Progenitor cell of endocrine pancreas (in vitro differentiated cells): ENCODE measurements at places on chromosomes 2 and 18.

DNA sequence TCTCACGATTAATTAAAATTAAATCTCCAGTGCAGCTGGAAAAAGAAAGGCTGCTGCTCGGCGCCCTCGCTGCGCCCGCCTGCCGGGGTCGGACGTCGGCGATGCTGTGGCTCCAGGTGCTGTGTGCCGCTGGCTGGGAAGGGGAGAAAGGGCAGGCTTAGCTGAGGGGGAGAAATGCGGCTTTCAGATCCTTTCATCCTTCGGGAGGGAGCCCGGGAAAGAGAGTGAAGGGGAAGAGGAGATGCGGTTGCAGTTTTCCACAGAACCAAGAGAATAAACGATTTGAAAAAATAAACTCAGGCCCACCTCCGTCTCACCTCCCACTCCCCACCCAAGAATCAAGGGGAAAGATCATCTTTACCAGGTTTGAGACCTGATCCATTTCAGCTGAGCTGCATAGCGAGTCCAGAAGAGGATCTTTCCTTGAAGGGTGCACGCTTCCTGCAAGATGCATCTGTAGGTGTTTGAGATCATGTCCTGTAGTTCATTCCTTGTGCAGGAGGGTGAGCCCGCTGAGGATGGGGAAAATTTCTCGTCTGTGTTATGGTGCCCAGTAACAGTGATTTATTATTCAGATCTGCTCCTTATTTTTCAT lies 495 bp downstream of the TMEM169 start:
- DNase-seq, result no peak

GRCh38 chr18:49646873-49647272 lies 85.0 kb downstream of the LIPG start:
- DNase-seq, result no peak

DNA sequence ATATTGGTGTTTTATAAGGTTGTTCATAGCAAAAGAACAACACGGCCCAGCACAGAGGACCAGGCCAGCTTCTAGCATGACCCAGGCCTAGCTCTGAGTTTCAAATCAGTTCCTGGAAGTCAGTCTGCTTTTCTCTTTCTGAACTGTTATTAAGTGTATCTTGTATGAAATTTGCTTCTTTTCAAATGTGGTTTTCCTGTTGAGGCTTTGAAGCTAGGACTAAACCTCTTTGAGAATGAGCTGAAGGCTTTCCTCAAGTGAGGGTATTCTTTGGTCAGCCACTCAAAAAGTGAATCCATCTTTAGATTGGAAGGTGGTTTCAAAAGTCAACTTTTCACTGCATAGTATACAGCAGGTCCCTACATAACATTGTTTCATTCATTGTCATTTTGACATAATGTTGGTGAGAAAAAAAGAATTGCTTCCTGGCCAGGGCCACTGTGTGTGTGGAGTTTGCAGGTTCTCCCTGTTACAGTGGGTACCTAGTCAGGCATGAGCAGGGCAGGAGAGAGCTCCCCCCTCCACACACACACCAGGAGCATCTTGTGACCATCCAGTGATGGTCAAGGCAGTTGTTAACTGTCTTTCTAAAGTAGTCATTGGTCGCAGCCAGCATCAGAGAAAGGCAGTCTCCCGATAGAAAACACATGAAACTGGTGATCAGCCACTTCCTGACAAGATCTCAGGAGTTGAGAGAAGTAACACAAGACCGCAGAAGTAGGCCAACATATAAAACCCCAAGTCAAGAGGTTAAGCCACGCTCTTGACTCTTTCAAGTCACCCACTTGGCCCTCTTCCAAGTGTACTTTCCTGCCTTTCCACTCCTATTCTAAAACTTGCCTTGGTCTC lies 6.7 kb upstream of the ACAA2 start:
- no peak for DNase-seq

GRCh38 chr2:170996316-170996715 lies 67.3 kb downstream of the GORASP2 start:
- no peak for DNase-seq

GRCh38 chr2:166568409-166568808 lies 74.4 kb upstream of the SCN7A start:
- no peak for DNase-seq

DNA sequence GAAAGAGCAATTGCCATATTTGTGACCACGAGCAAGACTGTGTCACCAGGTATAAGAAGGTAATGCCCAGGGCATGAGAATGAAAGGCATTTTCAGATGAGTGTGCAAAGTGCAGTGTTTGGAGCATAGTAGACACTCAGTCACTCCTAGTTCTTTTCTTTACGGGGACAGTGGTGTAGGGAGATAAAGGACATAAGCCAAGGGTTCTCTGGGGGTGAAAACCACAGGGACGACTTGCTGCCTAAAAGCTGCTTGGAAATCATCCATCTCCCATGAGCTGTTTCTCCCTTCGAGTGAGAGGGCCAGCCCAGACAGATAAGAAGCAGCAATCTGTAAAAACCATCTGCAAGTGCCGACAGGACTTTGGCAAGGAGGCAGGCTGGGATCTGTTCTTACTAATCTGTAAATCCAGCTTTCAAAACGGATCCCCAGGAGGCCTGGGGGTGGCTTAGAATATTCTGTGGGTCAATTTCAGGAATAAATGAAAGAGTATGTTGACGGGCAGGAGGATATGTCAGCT lies 221.6 kb downstream of the LPIN1 start:
- DNase-seq, result no peak

DNA sequence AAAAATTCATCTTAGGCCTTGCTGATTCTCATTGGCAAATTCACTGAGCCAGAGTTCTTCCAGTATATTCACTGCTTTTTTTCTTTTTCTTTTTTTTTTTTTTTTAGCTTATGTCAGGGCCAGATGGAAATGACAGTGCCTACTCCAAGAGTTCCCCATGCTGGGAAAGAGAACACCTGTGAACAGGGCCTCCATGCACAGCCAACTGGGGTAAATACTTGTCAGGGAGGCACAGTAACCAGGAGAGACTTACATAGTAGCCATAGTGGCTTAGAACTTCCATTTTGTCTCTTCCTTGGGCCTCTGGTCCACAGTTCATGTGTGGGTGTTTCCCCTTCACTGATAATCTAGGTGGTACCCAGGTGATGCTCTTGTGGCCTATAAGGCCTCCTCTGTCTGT lies 15.2 kb upstream of the SCLY start:
- no peak for DNase-seq

DNA sequence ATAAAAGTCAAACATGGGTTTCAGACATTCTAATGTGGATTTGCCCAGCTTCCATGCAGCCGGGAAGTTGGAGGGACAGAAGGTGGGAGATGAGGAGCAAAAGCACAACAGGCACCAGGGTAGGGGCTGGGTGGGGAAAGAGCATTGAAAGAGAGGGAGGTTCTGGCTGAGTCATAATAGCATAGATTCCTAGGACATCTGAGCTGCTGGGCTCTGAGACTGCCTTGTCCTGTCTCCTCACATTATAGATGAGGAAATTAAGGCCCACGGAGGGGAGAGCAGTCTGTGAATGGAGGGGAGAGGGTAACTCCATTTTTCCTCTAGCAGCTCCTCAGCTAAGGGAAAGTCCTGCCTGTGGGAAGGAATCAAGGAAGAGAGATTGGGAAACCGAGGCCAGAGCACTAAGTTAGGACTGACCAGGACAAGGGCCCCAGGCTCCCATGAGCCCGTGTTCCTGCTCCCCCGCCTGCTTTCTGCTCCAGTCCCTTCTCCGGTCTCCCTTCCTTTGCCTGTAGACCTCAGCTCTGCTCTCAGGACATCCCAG lies 26.2 kb downstream of the SH2D6 start:
- no peak for DNase-seq

DNA sequence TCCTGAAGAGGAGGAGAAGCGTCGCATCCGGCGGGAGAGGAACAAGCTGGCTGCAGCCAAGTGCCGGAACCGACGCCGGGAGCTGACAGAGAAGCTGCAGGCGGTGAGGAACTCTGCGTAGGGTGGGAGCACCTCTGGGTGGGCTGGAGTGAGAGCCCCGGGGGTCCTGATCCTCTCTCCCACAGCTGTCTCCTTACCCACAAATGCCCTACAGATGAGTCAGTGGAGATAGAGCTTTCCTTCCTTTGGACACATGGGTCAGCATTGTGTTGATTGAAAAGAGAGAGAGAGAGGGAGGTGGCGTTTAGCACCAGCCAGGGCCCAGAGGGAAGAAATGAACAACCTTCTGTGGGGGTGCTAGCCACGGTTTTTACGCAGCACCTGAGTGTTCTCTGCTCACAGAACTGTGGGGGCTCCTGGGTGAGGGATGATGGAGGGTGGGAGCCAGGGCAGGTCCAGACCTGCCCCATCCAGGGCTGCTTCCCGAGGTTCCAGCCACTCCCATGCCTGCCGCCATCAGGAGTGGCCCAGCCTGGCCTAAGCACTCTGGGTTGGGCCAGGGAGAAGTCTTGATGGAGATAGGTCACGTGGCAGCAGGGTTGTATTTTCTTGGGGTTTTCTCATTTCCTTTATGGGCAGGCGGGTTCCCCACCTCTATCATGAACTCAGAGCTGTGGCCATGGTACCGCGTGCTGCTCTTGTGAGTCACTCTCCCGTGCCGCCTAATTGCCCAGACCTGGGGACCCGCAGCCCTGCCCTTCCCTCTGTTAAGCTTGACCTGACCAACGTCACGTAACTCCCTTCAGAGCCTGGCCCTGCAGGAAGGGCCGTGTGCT lies 16.3 kb downstream of the FOSL2 start:
- DNase-seq, result no peak

- no peak for DNase-seq
Measured at GRCh38 chr18:34773961-34774766, 64.1 kb downstream of the DTNA start.

DNA sequence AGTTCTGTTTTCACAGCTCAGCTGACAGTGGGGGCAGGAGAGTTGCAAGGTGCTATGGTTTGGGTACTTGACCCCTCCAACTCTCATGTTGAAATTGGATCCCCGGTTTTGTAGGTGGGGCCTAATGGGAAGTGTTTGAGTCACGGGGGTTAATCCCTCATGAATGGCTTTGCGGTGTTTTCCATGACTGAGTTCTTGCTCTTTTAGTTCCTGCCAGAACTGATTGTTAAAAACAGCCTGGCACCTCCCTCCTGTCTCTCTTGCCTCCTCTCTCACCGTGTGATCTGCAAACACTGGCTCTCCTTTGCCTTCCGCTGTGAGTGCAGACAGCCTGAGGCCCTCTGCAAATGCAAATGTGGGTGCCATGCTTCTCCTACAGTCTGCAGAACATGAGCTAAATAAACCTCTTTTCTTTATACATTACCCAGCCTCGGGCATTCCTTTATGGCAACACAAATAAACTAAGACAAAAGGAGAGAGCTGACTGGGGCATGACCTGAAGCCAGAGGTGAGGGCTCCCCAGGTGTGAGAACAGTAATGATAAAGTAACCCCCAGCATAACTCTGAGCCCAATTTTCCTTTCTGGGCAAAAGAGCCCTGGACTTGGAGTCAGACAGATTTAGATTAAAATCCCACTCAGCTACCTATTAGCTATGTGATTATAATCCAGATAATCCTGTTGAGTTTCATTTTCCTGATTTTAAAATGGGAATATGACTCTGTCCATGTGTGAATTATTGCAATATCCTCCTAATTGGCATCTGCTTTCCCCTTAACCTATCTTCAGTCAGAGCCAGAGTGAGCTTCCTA lies 64.9 kb upstream of the CAPN13 start:
- no peak for DNase-seq

DNA sequence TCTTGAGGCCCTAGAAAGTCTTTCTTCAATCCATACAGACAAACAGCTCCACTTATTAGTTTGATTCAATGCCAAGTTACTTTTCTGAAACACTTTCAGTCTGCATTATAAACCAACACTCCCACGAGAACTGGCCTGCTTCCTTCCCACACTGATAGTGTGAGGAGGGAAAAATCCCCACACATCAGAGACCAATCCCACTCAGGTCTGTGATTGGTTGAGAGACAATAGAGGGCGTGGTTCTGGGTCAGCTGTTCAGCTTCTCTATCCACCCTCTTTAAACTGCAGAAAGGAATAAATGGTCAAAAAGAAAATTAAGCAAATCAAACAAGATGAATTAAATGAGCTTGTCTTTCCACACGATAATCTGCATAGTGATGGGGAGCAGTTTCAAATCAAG lies 152.5 kb downstream of the NRP2 start:
- DNase-seq, result no peak

- no peak for DNase-seq
Measured at GRCh38 chr2:26595146-26595545, 46.0 kb downstream of the CIB4 start.

DNA sequence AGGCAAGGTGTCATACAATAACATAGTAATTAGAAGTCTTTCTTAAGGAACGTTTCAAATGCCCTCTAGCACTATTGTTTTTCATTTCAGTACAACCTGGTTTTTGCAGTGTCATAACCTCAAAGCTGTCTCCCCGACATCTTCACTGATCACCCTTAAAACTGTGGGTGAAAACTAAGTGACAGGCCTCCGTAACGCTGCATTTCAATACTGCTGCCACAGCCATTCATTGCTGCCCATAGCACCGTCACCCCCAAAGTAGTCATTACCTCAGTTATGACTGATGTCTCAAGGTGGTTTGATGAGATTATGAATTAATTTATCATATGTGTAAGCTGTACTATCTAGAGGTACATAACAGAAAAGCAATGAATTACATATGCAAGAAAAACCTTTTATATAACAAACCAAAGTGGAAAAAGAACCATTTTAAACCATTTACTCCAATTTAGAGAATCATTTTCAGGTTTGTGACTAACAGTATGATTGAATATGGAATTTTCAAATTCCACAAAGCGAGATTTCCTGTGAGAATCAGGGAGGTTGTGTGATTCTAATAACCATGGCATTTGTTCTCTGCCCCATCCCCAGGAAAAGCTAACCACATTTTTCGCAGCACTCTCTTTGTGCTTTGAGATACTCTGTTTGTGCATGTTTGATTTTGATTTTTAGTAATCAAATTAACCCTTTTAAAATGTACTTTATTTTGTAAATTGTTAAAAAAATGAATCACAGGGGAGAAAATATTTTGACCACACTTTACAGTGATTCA lies 263.0 kb downstream of the PTGR3 start:
- no peak for DNase-seq

DNA sequence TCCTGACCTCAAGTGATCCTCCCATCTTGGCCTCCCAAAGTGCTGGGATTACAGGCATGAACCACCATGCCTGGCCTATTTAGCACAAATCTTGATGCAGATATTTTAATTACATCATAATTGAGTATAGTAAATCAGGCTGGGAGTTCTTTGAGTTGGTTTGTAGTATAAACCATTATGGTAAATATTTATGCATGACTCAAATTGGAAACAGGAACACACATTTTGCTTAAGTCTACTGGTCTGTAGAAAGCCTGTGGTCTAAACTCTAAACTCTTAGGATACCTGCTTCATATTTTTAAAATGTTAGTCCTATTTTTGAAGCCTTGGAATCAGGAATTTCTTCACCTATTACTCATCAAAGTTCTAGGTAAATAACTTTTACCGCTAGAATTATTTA lies 16.8 kb downstream of the ASXL3 start:
- no peak for DNase-seq

DNA sequence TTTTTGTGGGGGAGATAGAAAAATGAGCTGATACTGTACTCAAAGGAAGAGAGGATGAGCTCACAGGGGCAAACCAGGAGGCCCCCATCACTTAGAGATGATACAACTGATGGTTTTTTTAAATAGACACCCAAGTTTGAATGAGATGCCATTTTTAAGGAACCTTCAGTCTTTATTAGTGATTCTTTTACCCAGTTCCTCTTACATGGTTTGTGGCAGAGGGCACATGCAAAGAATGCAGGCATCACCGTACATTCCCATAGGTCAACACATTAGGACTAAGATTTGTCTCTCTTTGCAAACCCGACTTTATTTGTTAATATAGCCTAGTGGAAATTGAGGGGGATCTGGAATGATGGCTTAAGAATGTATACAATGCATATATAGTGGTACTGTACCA lies 250.9 kb downstream of the ASXL3 start:
- DNase-seq, result no peak
